ENCODE measurements at places on chromosomes 6 and 20.

DNA sequence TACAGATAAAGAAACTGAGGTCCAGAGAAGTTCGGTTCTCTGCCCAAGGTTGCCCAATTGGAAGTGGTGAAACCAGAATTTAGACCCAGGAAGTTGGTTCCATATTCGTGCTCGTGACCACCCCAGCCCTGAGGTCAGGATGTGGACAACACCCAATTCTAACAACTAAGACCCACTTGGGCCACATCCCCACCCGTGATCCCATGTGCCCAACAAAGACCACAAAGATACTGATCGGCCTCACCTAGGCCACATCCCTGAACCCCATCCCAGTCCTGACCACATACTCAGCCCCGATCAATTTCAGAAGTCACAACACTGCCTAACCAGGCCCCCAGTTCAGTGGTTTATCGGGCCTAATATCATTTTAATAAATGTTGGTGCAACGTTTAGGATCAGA lies 138.4 kb downstream of the PREX1 start:
- no peak for DNase-seq

- DNase-seq, result peak; percentile 11
These were observed 108.5 kb downstream of the MAP3K4 start for GRCh38 chr6:161100072-161100471.

DNA sequence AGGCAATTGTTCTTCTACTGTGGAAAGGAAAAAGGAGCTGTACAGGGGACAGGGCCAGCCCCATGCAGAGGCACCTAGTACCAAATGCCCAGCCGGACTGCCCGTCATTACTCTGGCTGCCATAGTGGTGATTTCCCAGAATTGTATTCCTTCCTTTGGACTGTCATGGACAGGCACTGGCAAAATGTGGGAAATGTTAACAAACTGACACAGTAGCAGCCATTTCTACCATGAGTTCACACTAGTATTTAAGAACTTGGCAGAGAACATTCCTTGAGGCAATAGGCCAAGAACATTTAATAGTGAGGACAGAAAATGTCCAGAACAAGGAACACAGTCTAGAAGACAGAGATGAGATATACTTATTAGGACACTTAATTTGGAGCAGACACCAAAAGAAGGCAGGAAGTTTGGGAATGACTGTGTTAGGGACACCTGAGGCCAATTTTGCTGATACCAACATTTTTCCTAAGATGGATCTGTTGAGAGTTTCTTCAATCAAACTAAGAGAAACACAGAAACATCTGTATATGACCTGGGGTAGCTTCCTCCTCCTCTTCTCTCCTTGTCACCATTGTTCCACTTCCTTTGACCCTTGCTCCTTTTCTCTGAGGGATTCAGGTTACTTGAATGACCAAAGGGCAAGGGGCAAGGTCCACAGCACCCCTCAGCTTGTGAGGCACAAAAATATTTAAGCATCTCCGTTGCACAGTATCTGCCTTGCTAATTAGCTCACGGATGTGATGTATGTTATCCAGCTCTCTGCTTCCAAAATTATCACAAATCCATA lies 14.9 kb downstream of the ADTRP start:
- DNase-seq, result no peak

GRCh38 chr6:15299430-15300131 lies 53.7 kb downstream of the JARID2 start:
- DNase-seq, result no peak

- no peak for DNase-seq
These were observed 147.6 kb downstream of the DTNBP1 start for GRCh38 chr6:15515226-15515625.

DNA sequence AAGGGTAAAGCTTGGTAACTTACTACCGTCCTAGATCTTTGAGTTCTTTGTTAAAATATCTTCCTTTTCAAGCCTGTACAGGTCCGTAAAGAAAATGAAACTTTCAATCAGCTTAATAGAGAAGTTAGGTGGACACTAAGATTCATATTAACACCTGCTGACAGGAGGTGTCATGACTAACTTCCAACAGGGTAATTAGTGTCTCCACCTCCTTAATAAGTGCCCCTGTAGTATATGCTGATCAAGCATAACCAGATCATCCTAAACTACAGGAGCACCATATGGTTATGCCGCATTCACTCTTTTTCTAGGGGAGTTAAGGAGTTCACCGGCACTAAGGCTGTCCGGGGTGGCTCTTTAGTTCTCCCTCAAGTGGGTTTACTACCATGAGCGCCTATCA lies 23.9 kb upstream of the RALGAPA2 start:
- DNase-seq, result no peak

- DNase-seq, result no peak
These were observed 56.9 kb downstream of the BCAS1 start for GRCh38 chr20:54013471-54013870.

- DNase-seq, result peak; percentile 51
These were observed 79.0 kb downstream of the SYNJ2 start for GRCh38 chr6:158060455-158061360.

GRCh38 chr6:84333842-84334241 lies 106.4 kb upstream of the CEP162 start:
- no peak for DNase-seq

GRCh38 chr6:84910906-84911607 lies 146.7 kb upstream of the TBX18 start:
- no peak for DNase-seq

- no peak for DNase-seq
These were observed 41.0 kb downstream of the PSMB9 start for GRCh38 chr6:32895006-32895345.

DNA sequence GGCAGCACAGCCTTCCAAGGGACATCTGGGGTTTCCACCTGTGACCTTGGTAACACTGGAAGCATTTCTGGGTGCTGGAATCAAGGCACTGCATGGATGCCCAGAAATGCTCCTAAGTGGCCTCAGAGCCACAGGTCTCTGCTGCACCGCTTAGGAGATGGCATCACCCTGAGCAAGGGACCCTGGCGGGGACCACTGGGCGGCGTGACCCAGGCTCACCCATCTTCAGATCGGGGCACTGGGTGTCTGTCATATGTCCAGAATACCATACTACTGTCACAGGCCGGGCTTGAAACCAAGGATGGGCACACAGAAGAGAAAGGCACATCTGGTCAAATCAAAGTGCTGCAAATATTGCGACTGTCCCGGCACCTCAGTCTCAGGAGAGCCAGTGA lies 45.9 kb downstream of the SSR1 start:
- DNase-seq, result no peak

DNA sequence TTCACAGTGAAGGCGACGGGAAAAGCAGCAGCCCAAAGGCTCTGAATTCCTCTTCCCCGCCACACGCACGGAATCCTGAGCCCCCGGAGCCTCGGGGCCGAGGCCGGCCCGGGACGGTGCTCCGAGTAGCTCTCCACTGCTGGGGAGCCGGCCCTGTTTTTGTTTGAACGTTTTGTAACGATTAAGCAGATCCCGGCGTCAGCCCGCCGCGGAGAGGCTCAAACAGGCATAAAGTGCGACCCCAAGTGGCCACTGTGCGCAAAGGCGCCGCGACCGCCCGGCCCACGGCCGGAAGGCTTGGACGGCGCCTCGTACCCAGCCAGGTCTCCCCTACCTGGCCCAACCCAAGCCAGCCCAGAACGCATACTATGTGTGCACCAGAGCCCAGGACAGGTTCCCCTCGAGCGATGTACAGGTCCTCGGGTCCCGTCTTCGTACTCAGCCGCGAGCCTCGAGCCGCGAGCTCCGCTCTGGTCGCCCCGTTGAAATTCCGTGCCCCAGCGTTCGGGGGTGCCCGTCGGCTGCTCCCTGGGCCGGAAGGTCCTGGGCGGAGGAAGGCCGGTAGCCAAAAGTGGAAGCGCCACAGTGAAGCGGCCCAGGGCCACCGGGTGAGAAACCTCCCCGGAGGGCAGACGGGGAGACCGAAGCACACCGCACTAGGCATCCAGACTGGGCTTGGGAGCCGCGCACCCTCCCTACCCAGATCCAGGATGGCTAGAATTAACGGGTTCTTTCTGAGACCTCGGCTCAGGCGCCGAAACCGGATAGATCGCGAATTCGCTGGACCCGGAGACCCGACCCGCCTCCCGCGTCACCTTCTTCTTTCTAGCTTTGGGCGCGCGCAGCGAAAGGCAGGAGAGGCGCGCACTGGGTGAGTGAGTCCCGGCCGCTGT lies 1.2 kb upstream of the MAFB start:
- DNase-seq, result peak; percentile 93

GRCh38 chr6:46815130-46815529 lies 21.9 kb downstream of the MEP1A start:
- DNase-seq, result no peak

GRCh38 chr6:29763491-29764289 lies 40.5 kb downstream of the HLA-F start:
- DNase-seq, result no peak

GRCh38 chr6:37435816-37436215 lies 2.8 kb downstream of the CMTR1 start:
- no peak for DNase-seq

DNA sequence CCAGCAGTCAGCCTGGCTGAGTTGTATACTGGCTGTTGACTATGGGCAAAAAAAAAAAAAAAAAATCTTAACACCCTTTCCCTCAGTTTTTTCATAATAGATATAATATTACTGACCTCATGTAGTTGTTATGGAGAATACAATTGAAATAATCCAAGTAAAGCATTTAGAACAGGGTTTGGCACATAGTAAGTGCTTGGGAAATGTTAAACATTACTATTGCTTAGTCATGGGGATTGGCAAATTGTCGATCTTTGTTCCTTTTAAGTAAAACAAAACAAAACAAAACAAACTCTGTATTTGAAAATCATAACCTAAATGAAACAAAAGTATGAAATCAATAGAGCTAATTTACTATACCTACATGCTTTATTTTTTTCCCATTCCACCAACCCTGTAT lies 458.4 kb downstream of the GRIK2 start:
- no peak for DNase-seq

DNA sequence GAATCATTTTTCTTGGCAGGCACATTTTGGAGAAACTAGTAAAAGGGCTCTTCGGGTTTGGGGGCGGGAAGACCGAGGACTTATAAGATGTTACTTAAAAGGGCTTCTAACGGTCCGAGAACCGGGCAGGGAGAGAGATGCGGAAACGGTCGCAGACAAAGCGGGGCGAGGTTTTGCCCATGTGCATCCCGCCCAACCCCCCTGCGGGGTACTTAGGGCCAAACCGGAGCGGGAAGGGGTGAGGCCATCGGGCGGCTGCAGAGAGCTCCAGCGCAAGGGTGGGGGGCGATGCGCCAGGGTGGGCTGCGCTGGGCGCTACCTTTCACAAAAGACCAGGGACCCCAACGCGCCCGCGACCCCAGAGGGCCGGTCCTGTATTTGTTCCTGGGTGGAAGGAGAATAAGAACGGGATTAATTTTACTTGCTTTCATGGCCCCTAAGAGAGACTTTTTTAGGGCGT lies 616 bp downstream of the TUBB start:
- DNase-seq, result peak; percentile 70

All from T47D (cell line).